ENCODE measurements at places on chromosomes 7 and 10.

- DNase-seq = no peak
These were observed 230.7 kb downstream of the KCNMA1 start for GRCh38 chr10:77406764-77407430.

- DNase-seq = no peak
These were observed 52.0 kb downstream of the TSPAN15 start for GRCh38 chr10:69503001-69503895.

DNA sequence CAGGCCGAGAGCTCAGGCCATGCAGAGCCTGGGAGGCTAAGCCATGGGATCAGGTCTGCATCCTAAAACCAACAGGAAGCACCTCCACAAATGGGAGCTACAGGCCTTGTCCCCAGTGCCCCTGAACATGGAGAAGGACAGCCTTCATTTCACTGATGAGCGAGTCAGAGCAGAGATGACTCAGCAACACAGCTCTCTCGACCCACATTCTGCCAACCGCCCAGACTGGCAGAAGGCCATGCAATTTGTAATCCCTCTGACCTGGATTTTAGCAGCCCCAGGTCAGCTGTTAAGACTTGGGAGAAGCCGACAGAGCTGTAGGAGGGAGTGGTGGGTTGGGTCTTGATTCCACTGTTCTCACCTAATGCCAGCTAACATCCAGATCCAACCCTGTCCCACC, 25.5 kb downstream of the VOPP1 start:
- DNase-seq = peak; percentile 89

DNA sequence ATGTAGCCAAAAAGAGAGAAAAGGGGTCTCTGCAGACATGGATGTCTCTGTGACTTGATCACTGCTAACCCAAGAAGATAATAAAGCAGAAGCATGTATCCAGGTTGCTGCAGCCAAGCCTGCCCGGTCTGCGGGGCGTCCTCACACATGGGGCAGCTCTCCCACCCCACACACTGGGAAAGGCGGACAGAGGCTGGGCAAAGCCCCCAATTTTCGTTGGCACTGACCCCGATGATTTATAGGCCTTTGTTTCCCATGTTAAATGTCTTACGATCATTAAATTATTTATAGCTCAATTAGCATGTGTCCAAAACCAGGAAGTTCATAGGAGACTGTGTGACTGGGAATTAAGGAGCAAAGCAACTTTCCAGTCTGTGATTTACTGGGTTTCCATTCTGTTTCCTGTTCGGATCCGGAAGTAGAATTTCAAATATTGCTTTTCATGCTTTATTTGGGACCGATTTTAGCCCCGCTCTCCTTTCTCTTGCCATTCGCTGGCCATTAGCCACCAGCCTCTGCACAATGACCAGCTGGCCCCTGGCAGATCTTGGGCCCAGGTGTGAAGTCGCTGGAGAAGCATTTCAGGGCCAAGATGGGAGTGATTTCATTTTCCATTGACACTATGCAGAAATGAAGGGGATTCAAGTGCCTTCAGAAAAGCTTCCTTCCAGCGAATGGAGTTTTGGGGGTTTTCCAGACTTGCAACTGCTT, 91.6 kb downstream of the EGFR start:
- no peak for DNase-seq

DNA sequence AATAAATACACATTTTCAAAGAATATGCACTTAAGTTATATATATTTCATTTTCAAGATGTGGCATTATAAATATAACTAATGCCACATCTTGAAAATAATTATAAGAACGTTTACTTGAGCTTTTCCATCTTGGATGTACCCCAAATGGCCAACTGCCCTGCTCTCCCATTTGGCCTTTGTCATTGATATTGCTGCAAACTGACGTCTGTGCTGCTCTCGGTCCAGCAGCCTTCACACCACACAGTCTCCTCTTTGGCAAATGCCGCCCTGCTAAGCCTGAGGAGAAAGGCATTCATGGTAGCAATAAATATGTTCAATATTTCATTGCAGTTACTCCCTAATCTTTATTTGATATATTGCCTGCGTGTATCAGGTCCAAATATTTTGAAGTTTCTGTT, 384.6 kb upstream of the ADARB2 start:
- DNase-seq = no peak

DNA sequence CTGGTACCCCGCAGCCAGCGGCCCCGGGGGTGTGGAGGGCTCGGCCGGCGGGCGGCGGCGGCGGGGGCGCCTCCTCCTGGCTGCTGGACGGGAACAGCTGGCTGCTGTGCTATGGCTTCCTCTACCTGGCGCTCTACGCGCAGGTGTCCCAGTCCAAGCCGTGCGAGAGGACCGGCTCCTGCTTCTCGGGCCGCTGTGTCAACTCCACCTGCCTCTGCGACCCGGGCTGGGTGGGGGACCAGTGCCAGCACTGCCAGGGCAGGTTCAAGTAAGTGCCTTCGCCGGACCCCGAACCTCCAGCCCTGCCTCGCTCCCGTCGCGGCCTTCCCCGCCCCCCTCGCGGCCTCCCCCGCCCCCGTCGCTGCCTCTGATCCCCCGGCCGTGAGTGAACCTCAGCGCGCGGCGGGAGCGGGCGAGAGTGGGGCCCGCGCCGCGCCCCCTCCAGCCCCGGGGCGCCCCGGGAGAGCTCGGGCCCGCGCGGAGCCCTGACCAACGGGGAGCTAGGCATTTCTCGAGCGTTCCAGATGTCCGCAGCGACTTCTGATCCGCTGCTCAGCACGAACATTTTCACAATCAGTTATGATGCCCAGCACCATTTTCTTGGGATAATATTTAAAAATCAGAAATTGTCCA, 727 bp downstream of the ATRNL1 start:
- DNase-seq = no peak

GRCh38 chr7:106462914-106463482, 178.2 kb upstream of the NAMPT start:
- DNase-seq = no peak

DNA sequence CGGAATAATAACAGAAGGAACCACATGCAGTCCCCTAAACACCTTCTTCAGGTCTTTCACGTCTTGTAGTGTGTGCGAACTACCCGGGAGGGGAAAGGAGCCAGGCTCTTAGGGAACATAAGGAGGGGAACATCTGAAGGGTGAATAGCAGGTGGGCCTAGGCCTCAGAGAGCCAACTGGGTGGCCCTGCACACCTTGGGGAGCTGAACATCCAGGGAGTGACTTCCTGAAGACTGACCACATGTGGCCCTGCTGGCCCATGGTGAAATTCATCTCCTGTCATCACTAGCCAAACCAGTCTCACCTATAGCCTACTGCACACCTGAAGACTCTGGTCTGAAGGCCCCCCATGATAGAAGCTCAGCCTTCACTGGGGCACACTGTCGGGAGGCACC, 5.6 kb downstream of the CALML3 start:
- DNase-seq = no peak

DNA sequence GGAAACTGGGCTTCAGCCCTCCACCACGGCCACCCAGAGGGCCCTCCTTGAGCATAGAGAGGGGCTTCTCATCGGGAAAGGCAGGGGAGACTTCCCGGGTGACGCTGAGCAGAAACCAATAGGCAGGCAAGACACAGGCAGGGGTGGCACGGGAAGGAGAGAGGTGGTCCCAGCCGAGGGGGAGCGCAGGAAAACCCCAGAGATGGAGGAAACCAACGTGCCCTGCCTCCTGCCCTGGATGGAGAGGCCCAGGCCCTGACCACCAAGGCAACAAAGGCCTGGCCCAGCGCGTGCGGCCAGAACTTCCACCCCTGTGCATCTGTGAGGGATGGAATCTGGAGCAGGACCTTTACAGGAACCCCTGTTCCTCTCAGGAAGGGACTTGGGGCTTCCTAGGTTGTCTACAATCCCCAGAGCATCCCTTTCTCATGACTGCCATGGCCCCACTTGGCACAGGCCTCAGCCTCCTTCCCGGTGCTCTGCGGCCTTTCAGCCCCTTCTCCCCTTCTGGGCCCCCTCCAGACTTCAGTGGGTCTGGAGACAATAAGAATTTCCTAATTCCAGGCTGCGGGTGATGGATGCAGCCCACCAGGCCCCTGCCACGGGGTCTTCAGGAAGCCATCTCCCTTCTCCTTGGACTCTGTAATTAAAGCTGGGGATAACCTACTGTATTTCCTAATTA, 137.0 kb upstream of the RET start:
- no peak for DNase-seq

GRCh38 chr7:65974876-65975275, 7.1 kb downstream of the GUSB start:
- DNase-seq = peak; percentile 38

DNA sequence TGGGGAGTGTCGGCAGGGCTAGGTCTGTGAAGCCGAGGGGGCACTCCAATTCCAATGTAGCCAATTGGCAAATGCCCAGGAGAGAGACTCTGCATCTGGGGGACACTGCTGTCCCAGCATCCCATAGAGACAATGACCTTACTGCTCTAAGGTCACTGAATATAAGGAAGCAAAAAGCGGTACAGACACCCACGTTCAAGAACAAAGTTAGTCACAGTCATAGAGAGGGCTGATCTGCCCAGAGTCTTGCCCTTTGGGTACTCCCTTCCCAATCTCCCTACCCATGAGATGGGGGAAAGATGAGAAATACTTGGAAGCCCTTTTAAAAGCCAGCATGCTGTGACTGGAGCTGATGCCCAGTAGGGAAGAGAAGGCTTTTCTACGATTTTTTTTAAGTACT, 76.3 kb upstream of the GSDME start:
- no peak for DNase-seq

- no peak for DNase-seq
These were observed 110.3 kb downstream of the ETV1 start for GRCh38 chr7:13879143-13879542.

DNA sequence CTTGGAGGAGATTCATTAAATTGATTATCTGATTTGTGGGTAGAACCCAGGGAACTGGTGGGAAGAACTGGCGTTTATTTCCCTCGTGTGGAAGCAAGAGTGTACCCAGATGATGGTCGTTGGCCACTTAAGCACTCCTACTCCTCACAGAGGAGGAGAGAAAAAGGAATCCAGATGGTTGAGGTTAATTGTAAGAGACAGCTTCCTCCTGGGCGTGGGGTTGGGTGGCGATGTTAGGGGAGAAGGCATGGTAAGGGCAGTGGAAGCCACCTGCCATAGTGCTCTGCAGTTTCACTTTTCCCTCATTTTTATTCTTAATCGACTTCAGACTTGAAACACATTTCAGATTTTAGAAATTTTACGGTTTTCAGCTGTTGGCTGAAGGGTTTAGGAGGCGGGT, 104.1 kb downstream of the DOCK1 start:
- no peak for DNase-seq

GRCh38 chr10:96380821-96381220, 22.0 kb upstream of the OPALIN start:
- DNase-seq = no peak

- no peak for DNase-seq
These were observed 156.0 kb downstream of the EGFR start for GRCh38 chr7:55174856-55175255.

- no peak for DNase-seq
These were observed 221.3 kb upstream of the SMIM30 start for GRCh38 chr7:113339661-113340060.

DNA sequence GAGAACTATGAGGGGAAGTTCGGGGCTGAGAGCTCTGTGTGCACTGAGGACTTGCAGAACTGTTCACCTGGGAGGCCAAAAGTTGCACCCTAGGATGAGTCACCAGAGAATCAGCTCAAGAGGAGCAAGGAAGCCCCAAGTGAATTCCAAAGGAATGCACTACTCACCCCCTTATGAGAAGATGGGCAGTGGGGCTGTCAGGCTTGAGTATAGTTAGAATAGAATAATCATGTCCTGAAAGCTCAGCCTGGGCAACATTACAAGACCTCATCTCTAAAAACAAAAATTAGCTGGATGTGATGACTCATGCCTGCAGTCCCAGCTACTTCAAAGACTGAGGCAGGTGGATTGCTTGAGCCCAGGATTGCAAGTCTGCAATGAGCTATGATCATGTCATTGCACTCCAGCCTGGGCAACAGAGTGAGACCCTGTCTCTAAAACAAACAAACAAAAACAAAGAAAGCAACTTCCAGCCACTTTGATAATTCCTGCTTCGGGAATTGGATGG, 30.0 kb downstream of the MAP3K8 start:
- no peak for DNase-seq

GRCh38 chr10:14560791-14561765, 213.6 kb downstream of the FAM107B start:
- no peak for DNase-seq

DNA sequence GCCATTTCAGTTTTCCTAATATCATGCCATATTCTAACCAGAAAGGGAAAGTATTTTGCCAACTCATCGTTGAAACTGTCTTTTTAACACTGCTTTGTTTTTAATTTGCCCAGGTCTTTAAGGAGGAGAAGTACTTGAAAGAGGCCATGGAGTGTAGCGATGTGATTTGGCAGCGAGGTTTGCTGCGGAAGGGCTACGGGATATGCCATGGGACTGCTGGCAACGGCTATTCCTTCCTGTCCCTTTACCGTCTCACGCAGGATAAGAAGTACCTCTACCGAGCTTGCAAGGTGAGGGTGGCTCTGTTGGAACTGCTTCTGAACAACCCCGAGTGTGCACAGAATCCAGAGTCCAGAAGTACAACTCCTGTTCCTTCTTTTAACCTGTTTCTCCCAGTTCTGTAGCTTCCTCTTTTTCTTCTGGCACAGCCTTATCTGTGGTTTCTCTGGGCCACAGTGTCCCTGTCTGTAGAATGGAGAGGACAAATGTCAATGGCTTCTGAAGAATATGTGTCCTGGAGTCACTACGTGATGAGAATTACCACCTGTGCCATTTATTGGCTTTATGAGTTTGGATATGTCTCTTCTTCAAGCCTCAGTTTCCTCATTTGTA, 60.1 kb downstream of the LANCL2 start:
- DNase-seq = no peak

GRCh38 chr10:110446954-110447608, 50.6 kb upstream of the DUSP5 start:
- peak; percentile 80 for DNase-seq

- DNase-seq = no peak
These were observed 98.7 kb upstream of the ZNF438 start for GRCh38 chr10:31130406-31130805.

DNA sequence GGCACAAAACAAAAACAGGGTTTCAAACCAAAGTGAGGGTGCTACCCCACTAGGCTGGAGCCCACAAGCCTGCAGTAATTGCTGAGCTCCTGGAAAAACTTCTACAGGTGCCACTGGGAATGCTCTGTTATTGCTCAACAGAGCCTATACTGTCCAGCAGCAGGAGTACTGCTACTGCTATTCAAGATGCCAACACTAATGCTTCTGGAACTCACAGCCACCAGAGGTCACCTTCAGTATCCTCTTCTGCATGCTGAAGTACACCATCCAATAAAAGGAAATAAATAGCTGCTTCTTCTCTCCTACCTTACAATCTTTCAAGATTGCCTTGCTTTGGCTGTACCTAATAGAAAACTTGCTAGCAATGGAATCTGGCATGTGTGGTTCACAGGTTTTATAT, 222.0 kb downstream of the LRRN3 start:
- DNase-seq = no peak

- DNase-seq = no peak
These were observed 6.8 kb upstream of the DOCK1 start for GRCh38 chr10:126898460-126898859.

- no peak for DNase-seq
These were observed 110.4 kb downstream of the RNF216 start for GRCh38 chr7:5671046-5671445.

GRCh38 chr7:5694912-5695726, 86.3 kb downstream of the RNF216 start:
- no peak for DNase-seq
